ENCODE measurements at places on chromosomes 3 and 15.

DNA sequence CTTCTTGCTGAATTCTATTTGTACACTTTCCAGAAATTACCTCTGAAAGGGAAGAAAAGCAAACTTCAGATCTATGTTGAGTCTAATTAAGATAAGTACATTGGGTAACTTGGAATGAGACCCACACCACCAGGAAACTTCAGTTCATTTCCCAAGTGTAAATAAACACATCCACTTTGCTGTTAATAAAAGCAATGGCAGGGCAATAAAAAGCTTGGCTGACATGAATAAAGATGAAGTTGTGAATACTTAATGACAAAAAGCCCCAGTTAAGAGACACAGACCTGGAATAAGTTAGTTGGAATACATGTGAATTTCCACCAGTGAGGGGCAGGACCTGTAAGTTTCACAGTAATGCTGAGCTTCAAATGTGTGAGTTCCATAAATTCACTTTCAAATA lies 83.3 kb downstream of the MEX3B start:
- DNase-seq: no peak

- no peak for DNase-seq
These were observed 590.3 kb upstream of the SGO1 start for GRCh38 chr3:20776286-20776685.

DNA sequence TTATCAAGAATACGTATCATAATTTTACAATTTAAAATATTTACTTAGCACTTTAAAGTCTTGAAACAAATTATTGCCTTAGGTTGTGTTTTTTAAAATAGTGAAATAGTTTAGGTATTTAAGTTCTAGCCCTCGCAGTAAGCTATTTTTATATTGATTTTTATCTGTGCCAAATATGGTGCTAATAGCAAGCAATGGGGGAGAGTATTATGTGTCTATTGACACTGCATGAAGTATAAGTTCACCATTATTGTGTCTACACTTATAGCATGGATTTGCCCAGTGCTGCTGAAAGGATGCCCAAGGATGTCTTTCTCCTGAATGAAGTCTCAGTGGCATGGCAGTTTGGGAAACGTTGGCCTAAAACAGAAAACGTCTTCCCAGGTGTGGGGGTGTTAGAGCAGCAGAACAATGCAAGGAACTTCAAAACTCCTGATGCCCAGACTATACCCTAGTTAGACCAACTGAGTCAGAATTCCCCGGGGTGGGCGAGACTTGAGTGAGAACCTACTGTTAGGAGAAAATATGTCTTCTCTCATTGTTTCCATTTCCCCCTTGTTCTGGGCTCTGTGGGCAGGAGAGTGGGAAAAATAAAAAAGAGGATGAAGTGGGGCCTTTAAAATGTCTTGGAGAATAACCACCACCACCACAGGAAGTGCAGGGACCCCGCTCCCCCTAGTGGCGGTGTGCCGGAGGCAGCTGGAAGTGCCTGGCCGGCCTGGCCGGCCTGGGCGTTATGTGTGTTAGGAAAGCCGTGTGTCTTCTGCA lies 104.2 kb upstream of the SLC7A14 start:
- peak; percentile 68 for DNase-seq

GRCh38 chr3:18372786-18373405 lies 52.2 kb downstream of the SATB1 start:
- no peak for DNase-seq

All from mesothelial cell of epicardium (in vitro differentiated cells).